Upper lobe of right lung (tissue), 1 donor: ENCODE measurements at places on chromosomes 13 and 19.

GRCh38 chr13:42355491-42356183 lies 83.7 kb downstream of the AKAP11 start:
- no peaks in the 10 kb centered on the region for H3K4me1 ChIP-seq
- H3K36me3 ChIP-seq: no peaks in the 10 kb centered on the region
- no peaks in the 10 kb centered on the region for H3K27me3 ChIP-seq

DNA sequence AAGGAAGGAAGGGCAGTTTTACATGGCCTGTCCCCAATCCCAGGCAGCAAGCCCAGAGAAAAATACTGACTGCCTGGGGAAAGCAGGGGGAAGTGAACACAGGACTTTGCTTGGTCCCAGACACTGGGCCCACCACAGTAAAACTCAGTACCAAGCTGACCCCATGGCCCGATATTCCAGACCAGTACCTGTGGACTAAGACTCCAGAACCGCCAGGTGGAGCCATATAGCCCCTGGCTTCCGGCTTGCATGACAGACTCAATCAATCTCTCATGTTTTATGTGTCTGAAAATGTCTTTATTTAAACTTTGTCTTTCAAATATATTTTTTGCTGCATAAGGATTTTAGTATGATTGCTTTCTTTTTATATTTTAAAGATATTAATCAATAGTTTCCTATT lies 767.9 kb upstream of the SLITRK6 start:
- H3K36me3 ChIP-seq: no peaks in the 10 kb centered on the region
- H3K4me1 ChIP-seq: no peaks in the 10 kb centered on the region
- H3K4me3 ChIP-seq: no peak overlapping the region
- DNase-seq: no peak
- no peaks in the 10 kb centered on the region for H3K27me3 ChIP-seq

- no peak overlapping the region for H3K4me3 ChIP-seq
- no peaks in the 10 kb centered on the region for H3K36me3 ChIP-seq
- DNase-seq: no peak
- H3K27me3 ChIP-seq: no peaks in the 10 kb centered on the region
These were observed 251.8 kb downstream of the UQCRFS1 start for GRCh38 chr19:28960986-28961705.

DNA sequence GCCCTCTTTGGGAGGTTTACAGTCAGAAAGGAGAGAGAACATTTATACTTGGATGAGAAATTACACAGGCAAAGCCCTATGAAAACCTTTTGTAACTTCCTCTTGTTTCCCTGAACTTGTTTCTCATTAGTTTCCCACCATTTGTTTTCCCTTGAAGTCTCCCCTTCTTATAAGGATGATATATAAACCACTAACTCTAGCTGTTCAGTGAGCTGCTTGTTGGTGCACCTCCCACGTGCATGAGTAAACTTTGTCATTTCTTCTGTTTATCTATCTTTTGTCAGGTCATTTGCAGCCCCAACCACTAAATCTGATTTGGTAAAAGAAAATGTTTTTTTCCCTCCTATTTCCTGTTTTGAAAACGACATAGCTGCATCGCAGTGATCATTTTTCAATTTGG lies 919.9 kb downstream of the SLITRK1 start:
- no peak overlapping the region for H3K4me3 ChIP-seq
- H3K27ac ChIP-seq: no peak overlapping the region
- no peaks in the 10 kb centered on the region for H3K27me3 ChIP-seq
- no peaks in the 10 kb centered on the region for H3K36me3 ChIP-seq
- no peaks in the 10 kb centered on the region for H3K4me1 ChIP-seq

DNA sequence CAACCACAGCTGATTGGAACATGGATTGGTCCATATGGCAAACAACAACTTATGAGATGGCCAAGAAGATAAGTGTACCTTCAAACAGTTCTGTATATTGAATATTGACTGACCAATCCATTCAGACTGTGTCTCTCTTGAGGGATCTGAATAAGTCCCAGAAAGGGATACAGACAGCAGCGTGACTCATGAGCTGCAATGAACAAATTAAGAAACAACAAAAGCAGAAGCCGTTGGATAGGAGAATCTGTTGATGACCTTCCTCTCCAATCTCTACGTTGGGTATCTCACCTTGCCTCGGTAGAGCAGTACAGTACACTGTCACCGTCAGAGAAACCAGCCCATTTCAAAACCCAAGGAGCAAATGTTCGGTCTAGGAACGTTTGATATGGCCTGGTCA lies 21.3 kb downstream of the MBD3L2B start:
- peaks cover 6% of the 10 kb centered on the region for H3K27me3 ChIP-seq
- H3K36me3 ChIP-seq: no peaks in the 10 kb centered on the region
- no peak overlapping the region for H3K27ac ChIP-seq
- DNase-seq: no peak
- H3K4me3 ChIP-seq: no peak overlapping the region
- H3K4me1 ChIP-seq: no peaks in the 10 kb centered on the region

DNA sequence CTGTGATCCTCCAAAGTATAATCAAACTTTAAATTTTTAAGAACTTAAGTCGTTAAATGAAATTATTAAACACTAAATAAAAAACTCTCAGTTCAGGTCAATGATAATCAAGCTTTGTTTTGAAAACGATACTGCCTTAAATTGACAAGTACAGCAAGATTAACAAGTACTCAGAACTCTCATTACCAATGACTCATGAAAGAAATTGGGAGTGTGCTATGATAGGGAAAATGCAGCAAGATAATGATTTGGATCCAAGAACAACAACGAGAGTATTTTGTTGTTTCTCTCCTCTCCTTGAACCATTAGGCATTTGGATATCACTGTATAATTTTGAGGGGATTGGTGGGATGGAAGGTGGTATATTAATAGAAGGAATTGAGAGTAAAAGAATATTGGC lies 10.2 kb downstream of the N4BP2L2 start:
- no peaks in the 10 kb centered on the region for H3K27me3 ChIP-seq
- H3K4me1 ChIP-seq: peaks cover 31% of the 10 kb centered on the region
- no peak overlapping the region for H3K4me3 ChIP-seq
- H3K36me3 ChIP-seq: peaks cover 8% of the 10 kb centered on the region
- DNase-seq: no peak

- no peaks in the 10 kb centered on the region for H3K36me3 ChIP-seq
- H3K4me1 ChIP-seq: no peaks in the 10 kb centered on the region
- DNase-seq: no peak
- no peak overlapping the region for H3K4me3 ChIP-seq
These were observed 351.9 kb upstream of the MIR17HG start for GRCh38 chr13:90995614-90996013.

DNA sequence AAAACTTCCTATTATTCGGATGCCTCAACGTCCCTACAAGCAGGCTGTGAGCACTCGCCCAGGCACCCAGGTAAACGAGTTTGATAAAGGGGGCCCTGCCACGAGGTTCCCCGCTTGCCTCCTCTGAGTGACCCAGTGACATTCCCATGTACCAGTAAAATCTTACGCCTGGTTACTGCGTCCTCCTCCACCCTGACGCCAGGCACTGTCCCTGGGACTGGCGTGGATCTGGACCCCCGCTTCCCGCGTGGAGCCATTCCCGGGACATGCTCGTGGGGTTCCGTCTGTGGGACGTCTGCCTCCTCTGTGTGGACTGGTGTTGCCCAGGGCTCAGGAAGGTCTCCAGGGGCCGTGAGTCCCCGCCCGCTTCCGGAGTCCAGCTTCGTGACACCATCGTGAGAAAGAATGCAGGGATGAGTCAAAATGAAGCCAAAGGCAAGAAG lies 407 bp upstream of the ZNF550 start:
- H3K36me3 ChIP-seq: peaks cover 8% of the 10 kb centered on the region
- peaks cover 17% of the 10 kb centered on the region for H3K4me1 ChIP-seq
- H3K4me3 ChIP-seq: peak overlapping the region; percentile 90
- DNase-seq: no peak
- no peaks in the 10 kb centered on the region for H3K27me3 ChIP-seq

DNA sequence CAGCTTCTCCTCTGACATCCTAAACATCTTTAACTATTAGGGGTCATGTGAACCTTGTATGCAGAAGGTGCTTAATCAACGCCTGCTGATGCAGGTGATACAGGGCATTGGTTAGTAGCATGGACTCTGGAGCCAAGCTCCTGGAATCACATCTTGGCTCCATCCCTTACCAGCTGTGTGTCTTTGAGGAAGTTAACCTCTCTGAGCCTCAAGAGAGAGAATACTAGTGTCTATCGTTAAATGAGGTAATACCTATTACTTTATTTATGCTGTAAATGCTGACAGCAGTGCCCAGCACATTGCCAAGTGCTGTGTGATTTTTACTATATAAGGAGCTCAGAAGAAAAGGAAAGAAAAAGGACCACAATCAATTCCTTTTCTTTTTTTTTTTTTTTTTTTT lies 11.2 kb upstream of the SELENOW start:
- no peaks in the 10 kb centered on the region for H3K36me3 ChIP-seq
- H3K27me3 ChIP-seq: no peaks in the 10 kb centered on the region
- no peak for DNase-seq
- no peak overlapping the region for H3K4me3 ChIP-seq
- no peak overlapping the region for H3K27ac ChIP-seq

- no peaks in the 10 kb centered on the region for H3K27me3 ChIP-seq
- no peak overlapping the region for H3K27ac ChIP-seq
- no peaks in the 10 kb centered on the region for H3K36me3 ChIP-seq
- DNase-seq: no peak
- H3K4me1 ChIP-seq: no peaks in the 10 kb centered on the region
These were observed 1541.8 kb downstream of the EFNB2 start for GRCh38 chr13:104993708-104994107.

DNA sequence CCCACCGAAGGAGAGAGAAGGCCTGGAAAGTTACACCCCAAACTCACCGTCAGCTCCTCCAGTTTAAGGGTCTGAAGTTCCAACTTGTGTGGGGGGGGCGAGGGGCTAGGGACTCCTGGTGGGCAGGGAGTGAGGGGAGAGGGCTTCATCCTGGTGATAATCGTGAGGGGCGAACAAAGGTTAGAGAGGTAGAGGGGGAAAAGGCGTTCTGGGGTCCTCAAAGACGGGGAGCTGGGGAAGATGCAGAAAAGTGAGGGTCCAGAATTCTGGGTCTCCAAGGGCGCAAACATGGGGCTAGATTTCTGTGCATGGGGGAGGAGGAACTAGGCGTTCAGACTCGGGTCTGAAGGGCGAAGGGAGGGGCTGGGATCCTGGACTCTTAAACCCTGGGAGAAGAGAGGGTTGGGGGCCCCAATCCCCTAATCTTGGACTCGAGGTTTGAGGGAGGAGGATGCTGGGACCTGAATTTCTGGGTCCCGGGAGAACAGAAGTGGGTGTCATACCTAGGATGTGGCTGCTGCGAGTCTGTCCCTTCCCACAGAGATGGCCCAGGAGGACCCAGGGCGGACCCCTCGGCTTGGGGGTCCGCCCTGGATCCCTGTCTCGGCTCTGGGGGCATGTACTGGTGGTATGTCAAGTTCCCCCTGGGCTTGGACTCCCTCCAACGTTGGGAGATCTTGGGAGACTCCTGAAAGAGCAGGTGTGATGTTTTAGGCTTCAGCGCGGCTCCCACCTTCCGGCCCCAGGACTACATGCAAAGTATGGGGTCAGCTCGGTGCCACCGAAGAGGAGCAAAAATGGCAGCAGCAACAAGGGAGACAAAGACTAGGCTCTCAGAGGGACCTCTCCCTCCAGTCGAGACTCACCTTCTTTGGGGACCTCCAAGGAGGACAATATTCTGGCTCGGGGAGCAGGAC lies 4.5 kb downstream of the MAMSTR start:
- no peaks in the 10 kb centered on the region for H3K27me3 ChIP-seq
- H3K36me3 ChIP-seq: no peaks in the 10 kb centered on the region

DNA sequence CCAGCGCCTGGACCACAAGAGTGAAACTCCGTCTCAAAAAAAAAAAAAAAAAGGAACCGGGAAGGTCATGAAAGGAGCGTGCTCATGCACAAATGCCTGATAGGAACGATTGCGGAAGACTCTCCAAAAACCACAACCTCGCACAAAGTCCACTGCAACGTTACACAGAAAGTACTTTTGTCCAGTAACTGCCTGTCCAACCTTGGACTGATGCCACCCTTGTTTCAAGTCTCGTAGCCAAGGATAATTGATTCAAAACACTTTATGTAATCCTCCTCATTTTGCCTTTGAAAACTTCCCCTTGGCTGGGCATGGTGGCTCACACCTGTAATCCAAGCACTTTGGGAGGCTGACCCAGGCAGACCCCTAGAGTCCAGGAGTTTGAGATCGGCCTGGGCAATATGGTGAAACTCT lies 13.7 kb downstream of the LGALS7 start:
- no peaks in the 10 kb centered on the region for H3K27me3 ChIP-seq
- H3K36me3 ChIP-seq: no peaks in the 10 kb centered on the region
- no peak for DNase-seq
- no peak overlapping the region for H3K4me3 ChIP-seq

DNA sequence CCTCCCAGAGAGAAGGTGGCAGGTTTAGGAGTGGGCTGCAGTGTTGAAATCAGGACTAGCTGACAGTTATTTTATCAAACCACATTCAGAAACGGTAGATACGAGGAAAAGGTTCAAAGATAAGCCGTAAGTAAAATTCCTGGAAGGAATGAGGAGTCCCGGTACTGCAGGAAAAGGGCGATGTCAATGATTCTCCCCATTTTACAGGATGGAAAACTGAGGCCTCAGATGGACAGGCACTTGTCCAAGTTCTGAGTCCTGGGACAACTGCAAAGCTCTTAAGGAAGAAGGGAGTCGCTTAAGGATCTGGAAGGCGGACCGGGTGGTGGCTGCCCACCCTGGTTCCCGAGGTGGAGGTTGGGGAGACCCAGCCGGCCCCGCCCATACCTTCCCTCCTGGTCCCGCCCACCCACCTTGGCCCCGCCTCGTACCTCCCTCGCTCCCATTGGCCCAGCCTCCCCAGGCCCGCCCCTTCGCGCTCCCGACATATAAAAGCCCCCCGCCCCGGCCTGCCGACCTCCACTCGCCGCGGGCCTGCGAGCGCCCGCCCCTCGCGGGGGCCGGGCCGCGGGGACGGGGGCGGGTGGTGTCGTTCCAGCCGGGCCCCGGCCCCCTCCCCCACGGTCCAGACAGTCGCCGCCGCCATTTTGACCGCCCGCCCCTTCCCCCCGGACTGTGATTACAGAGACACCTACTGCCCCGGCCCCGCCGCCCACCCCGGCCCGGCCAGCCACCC lies 603 bp downstream of the RFX1 start:
- H3K27ac ChIP-seq: peak overlapping the region; percentile 100
- H3K27me3 ChIP-seq: no peaks in the 10 kb centered on the region
- peak; percentile 96 for DNase-seq
- no peaks in the 10 kb centered on the region for H3K36me3 ChIP-seq

DNA sequence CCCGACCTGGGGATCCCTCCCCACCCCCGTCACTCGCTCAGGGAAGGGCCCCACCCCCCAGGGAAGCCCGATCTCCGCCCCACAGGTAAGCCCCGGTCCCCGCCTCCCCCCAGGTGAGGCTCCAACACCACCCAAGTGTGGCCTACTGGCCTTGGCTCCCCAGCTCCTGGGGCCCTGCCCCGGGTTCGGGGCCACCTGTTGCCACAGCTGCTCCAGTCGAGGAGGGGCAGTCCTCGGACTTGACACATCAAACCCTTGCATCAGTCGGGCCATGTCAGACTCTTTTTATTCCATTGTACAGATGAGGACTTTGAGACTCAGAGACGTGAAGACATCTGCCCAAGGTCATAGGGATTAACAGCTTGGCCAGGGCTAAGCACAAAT lies 512 bp downstream of the CC2D1A start:
- peaks cover 12% of the 10 kb centered on the region for H3K36me3 ChIP-seq
- peak; percentile 81 for DNase-seq
- peak overlapping the region; percentile 90 for H3K4me3 ChIP-seq
- H3K27ac ChIP-seq: peak overlapping the region; percentile 86
